ENCODE measurements at places on chromosomes 4 and X.

DNA sequence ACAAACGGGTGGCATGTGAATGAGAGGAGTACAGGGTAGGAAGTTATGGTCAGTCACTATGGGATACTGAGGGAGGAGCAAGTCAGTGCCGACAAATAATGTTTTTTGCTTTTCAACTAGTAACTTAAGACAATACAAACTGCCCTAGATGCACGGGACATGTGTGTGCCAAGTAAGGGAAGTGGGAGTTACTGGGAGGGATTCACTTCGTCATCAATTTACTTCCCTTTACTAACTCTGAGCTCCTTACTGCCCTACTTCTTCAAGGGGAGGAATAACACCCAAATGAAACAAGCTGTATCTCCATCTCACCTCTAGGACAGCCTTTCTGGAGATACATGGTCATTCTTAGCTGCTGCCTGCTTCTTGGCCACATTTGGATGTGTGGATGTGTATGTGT lies 97.7 kb downstream of the DGKK start:
- no peak for DNase-seq

- no peak for DNase-seq
Measured at GRCh38 chr4:30461218-30461617, 259.0 kb upstream of the PCDH7 start.

GRCh38 chr4:87046121-87046551 lies 111.3 kb downstream of the AFF1 start:
- no peak for DNase-seq

DNA sequence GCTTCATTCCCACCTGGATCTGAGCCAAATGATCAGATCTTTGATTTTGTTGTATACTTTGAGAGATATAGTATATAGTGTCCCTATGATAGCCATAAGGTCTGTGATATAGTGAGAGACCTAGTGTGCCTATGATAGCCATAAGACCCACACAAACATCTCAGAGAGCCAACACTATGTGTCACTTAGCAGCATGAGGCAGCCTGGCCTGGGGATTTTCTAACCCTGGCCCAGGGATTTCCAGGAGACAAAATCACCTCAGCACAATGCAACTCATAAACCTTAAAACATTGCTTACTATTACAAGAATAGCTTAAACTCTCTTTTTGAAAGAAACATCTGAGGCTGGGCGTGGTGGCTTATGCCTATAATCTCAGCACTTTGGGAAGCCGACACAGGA lies 23.2 kb upstream of the COL25A1 start:
- no peak for DNase-seq

DNA sequence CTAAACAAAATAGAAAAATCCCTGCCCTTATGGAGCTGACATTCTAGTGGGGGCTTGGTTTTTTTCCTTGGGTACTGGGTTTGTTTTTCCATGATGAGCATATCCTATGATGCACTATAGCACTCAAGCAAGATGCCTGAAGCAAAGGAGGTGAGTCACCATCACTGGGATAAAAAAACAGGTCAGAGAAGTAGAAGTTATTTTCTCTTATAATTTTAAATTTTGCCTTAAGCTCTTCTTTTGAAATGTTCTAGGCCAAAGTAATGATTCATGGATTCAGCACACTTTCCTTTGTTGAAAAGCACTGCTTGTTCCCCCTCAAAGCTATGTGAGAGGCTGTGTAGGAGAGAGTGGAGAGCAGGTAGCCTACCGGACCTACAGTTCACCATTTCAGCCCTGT lies 15.2 kb upstream of the CXCL2 start:
- DNase-seq = no peak

GRCh38 chrX:14801136-14801535 lies 71.7 kb downstream of the FANCB start:
- DNase-seq = no peak

DNA sequence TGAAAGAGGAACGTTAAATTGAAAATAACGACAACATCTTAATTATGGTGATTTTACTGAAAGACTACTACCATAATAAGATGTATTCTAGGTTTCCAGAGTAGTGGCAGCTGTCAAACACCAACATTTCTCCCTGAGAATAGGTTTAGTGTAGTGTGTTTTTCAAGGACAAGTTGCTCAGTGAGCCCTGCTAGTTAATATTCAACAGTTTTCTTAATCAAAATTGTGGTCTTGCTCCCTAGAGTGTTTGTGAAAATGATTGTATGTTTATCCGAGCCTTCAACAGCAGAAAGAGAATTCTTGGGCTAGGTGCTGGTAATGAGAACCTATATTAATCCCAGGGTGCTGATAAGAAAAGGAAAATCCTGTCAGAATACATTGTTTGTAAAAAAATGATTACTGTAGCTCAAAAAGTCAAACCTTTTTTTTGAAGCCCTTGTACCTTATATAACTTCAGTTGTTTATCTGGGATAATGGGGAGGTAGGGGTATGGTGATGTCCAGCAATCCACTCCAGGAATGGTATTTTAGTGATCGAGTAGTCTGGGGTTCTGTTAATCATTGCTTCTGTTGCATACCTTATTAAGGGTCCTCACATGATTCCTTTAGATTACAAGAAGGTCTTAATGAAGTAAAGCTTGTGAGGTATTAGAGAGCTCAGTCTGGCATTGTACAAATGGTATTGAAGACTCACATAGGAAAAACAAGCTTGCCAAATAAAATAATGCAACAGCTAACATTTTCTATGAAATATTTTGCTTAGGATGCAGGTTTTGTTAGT lies 110.7 kb downstream of the CCSER1 start:
- DNase-seq = no peak

Measured in LoVo (cell line).